ENCODE measurements at places on chromosomes 2 and 18. TPM values are rescaled to one million over a fixed set of nuclear protein-coding genes. Genes with fewer than 3 reads are reported as not detected.

DNA sequence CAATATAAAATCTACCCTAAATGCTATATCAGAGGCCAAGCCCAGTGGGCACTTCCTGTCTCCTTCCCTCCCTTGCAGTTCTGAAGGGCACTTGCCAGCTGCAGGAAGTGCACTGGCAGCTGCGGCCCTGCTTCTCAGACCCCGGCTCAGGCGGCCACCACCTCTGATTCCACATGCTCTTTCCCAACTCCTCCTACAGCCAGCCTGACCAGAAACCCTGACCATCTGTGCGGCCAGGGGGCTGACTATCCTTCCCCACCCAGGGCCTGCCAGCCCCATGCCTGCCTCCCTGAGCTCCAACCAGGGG lies 88.6 kb downstream of the ZBTB7C start:
- no peaks in the 10 kb centered on the region for H3K36me3 ChIP-seq
- H3K27ac ChIP-seq = no peak overlapping the region
- no peaks in the 10 kb centered on the region for H3K27me3 ChIP-seq
- no peak overlapping the region for H3K4me3 ChIP-seq
- DNase-seq = no peak
- H3K4me1 ChIP-seq = no peaks in the 10 kb centered on the region

Gene STPG4
- not detected for total RNA-seq

DNA sequence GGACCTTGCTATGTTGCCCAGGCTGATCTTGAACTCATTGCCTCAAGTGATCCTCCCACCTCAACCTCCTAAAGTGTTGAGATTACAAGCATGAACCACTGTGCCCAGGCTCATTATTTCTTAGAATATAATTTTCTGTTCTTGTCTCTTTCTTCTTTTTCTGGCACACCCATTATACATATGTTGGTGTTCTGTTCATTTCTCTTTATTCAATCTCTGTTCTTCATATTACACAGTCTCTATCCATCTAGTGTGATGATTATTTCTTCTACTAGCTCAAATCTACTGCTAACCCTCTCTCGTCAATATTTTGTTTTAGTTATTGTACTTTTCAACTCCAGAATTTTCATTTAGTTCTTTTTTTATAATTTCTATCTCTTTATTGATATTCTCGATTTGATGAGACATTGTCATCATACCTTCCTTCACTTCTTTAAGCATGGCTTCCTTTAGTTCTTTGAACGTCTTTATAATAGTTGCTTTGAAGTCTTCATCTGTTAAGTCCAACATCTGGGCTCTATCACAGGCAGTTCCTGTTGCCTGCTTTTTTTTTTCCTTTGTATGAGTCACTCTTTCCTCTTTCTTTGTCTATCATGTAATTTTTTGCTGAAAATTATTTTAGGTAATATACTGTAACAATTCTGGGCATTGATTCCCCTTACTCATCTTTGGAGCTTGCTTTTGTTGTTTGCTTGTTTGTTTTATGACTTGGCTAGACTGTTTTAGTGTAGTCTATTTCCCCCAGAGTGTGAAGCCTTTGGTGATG lies 196.4 kb upstream of the NABP1 start:
- H3K36me3 ChIP-seq = no peaks in the 10 kb centered on the region
- DNase-seq = no peak
- H3K4me3 ChIP-seq = no peak overlapping the region
- no peaks in the 10 kb centered on the region for H3K4me1 ChIP-seq

Gene CAPN14
- 0.69 TPM for total RNA-seq

Gene NPAS2
- 15.2 TPM for total RNA-seq

- H3K27me3 ChIP-seq = no peaks in the 10 kb centered on the region
- H3K36me3 ChIP-seq = no peaks in the 10 kb centered on the region
- DNase-seq = no peak
Observed at GRCh38 chr2:58387701-58388100, 146.6 kb upstream of the FANCL start.

- H3K4me3 ChIP-seq = no peak overlapping the region
- H3K27me3 ChIP-seq = peaks cover 4% of the 10 kb centered on the region
- DNase-seq = no peak
- H3K36me3 ChIP-seq = no peaks in the 10 kb centered on the region
Observed at GRCh38 chr2:227177592-227178336, 13.3 kb downstream of the COL4A3 start.

Gene GREB1L
- total RNA-seq = not detected

Measured in activated CD8-positive, alpha-beta T cell treated with anti-CD3 and anti-CD28 coated beads for 36 hours (primary cell).